Activated effector memory CD4-positive, alpha-beta T cell treated with anti-CD3 and anti-CD28 coated beads, Interleukin-2, amount 50 U/mL, for 16 hours (primary cell): ENCODE measurements at places on chromosomes 1 and 21.
A peak's percentile ranks its signal among the peaks of the same experiment; 100 is the strongest.

GRCh38 chr1:240093120-240093961 is 1.7 kb downstream of the FMN2 start:
- DNase-seq, result no peak

DNA sequence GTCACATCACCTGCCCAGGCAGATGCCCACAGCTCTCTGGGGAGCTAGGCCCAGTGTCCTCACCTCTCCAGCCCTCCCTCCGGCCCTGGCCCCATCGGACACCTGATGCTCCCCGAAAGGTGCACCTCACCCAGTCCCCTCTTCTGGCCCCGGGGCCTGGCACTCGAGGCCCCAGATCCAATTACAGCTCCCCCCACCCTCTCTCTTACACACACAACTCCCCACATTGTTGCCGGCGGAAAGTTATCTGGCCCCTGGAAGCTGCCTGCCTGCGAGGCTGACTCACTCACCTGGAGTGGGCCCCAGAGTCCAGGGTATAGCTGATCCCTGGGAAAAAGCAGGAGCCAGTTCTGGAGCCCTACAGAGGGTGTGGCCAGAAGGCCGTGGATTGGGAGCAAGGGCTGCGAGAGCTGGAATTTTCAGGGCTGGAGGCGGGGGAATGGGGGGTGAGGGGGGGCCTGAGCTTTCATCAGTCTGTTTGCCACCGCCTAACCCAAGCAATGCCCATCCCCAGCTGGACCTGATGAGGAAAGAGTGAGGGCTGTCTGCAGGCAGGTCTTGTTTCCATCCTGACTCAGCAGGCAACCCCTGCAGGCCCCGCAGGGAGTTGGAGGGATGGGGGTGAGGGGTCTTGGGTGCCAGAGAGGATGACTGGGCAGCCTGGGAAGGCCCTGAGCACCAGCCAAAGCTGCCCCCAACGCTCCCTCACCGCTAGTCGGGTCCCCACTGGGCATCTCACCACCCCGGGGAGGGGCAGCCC is 948 bp downstream of the FBXO2 start:
- DNase-seq, result no peak

- no peak for DNase-seq
Measured at GRCh38 chr1:218510153-218510772, 165.1 kb downstream of the TGFB2 start.

DNA sequence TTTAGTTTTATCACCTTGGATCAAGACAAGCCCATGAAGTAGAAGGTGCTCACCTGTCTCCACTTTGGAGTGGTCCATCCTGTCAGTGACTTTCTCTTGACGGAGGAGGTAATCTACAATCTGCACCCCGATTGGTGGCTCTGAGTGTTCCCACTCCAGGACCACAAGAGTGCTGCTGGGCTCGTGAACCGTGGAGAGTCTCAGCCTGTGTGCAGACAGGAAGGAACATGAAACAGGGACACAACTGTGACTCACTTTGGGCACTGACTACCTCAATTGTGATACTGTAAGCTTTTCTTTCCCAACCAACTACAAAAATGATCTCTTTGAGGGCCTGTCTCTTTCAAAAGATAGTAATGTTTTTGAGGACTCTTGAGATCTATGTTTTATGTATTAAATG is 280.2 kb downstream of the ASTN1 start:
- no peak for DNase-seq

DNA sequence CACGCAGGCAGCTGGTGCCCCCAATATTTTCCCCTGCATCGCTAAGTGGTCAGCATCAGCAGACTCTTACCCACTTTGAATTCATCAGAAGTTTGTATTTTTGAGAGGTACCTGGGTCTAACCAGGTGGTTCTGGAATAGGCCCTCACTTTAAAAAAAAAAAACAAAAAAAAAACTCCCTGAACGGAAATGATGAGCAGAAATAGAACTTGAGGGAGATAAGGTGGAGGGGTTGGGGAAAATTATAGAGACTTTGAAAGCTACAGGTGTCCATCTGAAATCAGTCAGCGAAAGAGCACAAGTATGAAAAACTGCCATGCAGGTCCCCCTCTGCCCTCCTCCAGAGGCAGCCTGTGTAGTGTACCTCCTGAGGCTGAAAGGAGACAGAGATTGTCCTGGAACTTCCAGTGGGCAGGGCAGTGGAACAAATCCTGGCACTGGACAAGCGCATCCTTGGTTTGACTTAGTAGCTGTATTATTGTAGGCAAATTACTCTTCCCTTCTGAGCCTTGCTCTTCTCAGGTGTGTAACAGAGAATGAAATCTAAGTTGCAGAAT is 1.2 kb downstream of the SLAMF7 start:
- DNase-seq, result no peak

DNA sequence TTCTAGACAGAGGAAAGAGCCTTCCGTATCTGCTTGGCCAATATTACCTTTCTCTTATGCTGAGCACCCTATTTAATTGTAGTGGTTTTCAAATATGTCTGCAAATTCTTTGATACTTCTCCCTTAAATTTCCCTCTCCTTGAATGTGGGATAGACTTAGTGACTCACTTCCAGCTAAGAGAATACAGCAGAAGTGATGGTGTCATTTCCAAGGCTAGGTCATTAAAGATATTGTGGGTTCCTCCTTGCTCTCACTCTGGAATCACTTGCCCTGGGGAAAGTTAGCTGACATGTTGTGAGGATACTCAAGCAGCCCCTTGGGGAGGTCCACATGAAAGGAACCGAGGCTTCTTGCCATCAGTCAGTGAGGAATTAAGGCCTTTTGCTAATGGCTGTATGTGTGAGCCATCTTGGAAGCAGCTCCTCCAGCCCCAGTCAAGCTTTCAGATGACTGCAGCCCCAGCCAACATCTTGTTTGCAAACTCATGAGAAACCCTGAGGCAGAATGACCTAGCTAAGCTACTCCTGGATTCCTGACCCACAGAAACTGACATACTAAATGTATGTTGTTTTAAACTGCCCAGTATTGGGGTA is 8.1 kb upstream of the CITED4 start:
- DNase-seq, result no peak

- no peak for DNase-seq
Measured at GRCh38 chr21:37636152-37636860, 269.7 kb downstream of the DYRK1A start.

DNA sequence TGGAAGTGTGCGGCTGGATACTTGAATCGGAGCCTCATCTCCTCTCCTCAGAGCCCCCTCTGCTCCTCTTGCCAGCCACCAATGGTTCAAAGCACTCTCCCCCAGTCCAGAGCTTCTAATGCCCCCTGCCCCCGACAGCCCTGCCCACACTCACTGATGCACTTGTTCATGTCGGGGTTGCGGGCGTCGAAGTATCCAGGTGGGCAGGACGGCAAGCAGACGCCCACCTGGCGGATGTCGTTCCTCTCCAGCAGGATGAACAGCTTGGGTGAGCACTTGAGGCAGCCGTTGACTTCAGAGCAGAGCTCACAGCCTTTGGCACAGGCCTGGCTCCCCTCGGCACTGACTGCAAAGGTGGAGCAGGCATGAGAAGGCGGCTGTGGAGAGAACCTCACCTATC is 18.4 kb downstream of the RSPO1 start:
- DNase-seq, result no peak

DNA sequence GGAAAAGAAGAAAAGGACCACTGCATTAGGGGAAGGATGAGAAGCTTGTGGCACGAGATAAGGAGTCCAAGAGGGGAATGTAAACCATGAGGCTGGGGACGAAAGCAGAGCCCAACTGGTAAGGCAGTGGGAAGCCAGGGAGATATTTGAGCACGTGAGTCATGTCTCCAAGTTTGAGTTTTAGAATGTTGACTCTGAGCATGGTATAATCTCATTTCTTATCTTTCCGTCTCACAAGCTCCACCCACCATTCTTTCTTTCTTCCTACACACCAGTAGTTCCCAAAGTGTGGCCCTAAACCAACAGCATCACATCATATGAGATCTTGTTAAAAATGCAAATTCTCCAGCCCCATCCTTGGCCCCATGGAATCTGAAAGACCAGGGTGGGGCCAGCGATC is 145.3 kb downstream of the PLPP3 start:
- no peak for DNase-seq

DNA sequence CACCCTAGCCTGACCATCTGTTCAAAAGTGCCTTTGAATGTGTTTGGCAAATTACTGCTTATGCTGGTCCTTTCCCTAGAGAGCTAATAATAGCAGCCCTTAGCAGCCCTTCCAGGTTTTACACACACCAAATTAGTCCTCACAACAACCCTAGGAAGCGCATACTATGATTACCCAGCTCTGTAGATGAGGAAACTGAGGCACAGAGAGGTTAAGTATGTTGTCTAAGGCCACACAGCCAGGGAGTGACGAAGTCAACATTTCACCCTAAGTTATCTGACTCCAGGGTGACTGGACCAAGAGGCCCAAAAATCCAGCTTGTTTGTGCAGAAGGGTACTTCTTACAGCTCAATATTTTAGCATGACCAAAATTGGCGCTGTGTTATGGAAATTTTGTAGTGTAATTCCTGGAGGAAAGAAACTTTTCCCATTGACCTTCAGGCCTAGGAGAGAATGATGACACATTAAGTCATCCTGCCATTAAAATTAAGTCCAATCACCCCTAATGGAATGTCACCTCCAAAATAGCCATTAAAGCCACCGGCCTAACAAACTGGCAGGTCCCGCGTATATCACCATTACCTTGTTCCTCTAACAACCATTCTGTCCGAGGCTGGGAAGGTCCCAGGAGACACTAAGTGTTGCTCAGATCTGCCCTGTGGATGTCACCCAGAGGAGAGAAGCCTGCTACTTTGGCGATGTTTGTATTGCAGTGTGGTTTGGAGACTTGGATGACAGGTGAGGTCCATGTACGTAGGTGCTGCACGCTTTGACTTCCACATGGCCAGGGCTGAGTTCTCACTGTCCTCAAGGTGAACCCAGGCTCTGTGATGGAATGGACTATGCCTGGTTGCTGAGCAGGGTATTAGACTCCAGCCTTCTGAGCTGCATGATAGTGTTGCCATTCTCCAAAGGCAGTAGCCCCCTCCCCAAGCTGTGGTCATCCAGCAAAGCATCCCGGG is 258.3 kb downstream of the TOMM20 start:
- DNase-seq, result peak; percentile 44

GRCh38 chr1:156945881-156946661 is 25.6 kb downstream of the LRRC71 start:
- no peak for DNase-seq

DNA sequence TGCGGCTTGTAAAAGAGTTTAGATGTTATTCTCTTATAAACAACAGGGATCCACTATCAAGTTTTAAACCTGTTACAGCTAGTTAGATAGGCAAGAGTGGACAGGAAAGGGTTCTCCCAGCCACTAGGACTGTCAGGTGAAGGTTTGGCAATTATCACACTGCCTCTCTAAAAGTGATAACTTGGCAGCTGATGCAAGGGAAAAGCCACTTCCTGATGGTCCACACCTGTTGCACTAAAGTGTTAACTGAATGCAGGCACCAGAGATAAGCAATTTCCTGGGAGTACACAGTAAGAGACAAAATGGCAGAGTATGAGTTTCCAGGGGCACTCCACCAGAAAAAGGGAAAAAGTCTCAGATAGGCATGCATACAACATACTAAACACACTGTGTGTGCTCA is 99.4 kb downstream of the VAV3 start:
- no peak for DNase-seq

DNA sequence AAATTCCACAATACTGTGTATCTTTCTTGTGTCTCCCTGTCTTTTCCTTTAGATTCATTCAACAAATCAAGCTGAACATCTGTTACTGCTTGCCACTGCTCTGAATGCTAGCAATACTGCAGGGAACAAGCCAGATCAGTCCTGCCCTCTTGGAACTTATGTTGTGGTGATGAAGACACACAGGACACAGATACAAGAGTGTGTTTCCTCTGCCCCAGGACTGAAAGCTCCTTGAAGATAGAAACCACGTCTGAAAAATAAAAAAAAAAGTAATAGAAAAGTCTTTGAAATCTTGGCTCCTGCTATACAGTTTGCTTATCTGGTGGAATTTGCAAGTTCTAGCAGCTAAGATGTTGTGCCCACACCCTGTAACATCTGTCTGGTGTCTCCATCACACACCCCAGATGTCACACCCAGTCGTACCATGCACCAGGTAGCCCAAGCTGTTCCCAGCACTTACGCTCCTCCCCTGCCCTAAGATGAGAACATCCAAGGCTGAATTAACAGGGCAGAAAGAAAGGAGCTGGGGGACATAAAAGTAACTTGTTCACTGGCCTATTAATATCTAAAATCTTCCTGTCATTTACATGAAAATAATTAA is 80.2 kb upstream of the GALNT2 start:
- no peak for DNase-seq

GRCh38 chr1:176938375-176938774 is 226.1 kb downstream of the ASTN1 start:
- DNase-seq, result no peak

DNA sequence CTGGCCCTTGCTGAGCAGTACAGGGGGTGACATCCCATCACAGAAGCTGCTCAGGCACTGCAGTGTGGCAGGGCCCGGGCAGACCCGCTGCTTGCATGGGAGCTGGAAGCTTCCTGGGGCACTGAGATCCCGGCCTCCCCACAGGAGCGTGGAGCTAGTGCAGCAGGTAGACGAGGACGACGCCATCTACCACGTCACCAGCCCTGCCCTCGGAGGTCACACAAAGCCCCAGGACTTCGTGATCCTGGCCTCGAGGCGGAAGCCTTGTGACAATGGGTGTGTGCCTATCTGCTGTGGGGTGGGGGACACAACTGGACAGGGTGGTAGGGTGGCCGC is 16.4 kb downstream of the FAM151A start:
- DNase-seq, result no peak

GRCh38 chr1:22772014-22772413 is 61.4 kb downstream of the EPHB2 start:
- no peak for DNase-seq

GRCh38 chr1:209101106-209101505 is 482.4 kb upstream of the CAMK1G start:
- no peak for DNase-seq

DNA sequence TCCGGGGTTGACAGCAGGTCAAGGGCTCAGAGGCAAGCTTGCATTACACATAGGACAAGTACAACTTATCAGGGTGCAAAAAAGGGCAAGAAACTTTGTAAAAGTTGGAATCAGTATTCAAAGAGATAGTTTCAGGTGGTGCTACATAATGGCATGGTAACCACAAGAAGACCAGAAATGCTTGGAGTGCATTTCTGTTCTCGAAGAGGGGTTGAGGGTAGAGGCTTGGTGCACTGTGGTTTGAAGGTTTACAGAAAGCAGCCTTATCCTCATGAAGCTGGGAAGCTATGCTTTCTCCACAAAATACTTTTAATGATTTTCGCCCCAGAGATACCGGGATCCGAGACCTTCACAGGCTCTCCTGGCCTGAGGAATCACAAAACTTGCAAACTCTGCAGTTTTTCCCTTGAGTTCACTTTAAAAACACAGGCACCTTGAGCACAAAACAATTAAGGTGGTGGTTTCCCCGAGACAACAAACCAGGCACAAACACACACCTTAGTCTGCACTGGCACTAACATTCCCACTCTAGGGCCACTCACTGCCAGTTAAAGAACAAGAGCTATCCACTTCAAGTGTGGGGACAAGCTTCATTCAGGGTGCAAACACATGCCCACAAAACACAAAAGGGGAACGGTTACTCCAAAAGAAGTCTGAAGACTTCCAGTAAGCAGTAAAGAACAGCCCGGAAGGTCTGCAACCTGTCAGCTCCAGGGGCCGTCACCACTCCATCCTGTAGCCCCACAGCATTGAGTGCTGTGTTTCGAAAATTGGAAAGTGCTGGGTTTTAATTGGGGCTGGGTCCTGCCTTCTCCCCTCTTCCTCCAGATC is 29.8 kb upstream of the NFIA start:
- DNase-seq, result no peak

GRCh38 chr1:6508816-6509189 is 17.3 kb upstream of the PLEKHG5 start:
- no peak for DNase-seq
